ENCODE measurements at places on chromosomes 7 and 10. TPM values are rescaled to one million over a fixed set of nuclear protein-coding genes. Genes with fewer than 3 reads are reported as not detected.
A peak's percentile ranks its signal among the peaks of the same experiment; 100 is the strongest.

Gene TYW1B
- 6.2 TPM for total RNA-seq

DNA sequence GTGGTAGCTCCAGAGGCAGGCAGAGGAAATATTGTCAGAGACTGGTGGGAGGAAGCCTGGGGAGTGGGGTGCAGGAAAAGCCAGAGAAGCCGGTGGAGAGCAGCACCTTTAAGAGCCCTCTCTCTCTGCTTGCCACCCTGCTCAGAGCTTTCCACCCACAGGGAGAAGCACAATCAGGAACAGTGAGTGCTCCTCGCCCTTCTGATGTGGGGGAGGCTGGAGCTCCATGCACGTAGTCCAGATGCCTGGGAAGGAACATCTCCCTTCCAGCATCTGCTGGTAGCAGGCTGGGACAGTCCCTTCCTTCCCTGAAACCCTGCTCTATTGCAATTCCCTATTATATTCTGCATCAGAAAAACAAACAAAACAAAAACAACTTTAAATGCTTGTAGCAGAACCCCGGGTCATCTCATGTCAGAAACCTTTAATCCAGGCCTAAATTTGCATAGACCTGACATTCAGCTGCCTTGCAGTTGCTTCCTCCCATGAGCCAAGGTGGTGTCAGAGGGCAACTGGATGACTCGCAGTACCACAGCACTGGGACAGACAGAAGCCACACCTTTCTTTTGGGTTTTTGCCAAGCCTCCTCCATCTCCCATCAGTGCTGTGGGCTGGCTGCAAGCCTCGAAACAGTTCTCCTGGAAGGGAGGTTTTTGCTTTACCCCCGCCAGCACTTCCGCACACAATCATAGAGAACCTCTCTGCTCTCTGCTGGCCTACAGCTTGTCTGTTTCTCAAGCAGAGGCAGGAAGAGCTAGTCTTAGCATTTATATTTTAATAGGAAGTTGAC, 13.1 kb downstream of the AVPI1 start:
- no peak for DNase-seq

DNA sequence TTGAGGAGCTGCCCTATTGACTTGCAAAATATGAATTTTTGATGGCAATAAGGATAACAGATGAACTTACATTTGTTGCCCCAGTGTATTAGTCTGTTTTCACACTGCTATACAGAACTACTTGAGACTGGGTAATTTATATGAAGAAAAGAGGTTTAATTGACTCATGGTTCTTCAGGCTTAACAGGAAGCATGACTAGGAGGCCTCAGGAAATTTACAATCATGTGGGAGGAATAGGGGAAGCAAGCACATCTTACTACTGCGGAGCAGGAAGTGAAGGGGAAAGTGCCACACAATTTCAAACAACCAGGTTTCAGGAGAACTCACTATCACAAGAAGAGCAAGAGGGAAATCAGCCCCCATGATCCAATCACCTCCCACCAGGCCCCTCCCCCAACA, 57.9 kb downstream of the ZNF22 start:
- no peak for DNase-seq

DNA sequence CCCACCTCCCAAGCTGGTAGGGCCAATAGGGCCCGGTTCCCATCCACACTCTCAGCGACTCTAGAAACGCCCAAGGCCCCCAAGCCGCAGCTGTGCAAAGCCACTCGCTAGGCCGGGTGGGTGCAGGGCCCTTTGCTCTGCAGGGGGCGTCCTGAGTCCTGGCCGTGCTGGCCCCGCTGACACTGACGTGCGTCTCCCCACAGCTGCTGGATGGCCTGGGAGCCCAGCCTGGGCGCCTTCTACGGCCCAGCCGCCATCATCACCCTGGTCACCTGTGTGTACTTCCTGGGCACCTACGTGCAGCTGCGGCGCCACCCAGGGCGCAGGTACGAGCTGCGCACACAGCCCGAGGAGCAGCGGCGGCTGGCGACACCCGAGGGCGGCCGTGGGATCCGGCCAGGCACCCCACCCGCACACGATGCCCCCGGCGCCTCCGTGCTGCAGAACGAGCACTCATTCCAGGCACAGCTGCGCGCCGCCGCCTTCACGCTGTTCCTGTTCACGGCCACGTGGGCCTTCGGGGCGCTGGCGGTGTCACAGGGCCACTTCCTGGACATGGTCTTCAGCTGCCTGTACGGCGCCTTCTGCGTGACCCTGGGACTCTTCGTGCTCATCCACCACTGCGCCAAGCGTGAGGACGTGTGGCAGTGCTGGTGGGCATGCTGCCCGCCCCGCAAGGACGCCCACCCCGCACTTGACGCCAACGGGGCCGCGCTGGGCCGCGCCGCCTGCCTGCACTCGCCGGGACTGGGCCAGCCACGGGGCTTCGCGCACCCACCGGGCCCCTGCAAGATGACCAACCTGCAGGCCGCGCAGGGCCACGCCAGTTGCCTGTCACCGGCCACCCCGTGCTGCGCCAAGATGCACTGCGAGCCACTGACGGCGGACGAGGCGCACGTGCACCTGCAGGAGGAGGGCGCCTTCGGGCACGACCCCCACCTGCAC, 31.6 kb upstream of the KNDC1 start:
- DNase-seq = no peak

- DNase-seq = peak; percentile 70
Observed at GRCh38 chr10:124417895-124418725, 613 bp downstream of the OAT start.

All from tongue (tissue), 3 donors.